Left ventricle myocardium superior (tissue), 1 donor: ENCODE measurements at places on chromosomes 5 and 9. TPM values are rescaled to one million over a fixed set of nuclear protein-coding genes. Genes with fewer than 3 reads are reported as not detected.

The GLRA1 gene
- total RNA-seq = not detected

- DNase-seq = no peak
Observed at GRCh38 chr9:26163931-26164330, 485.7 kb upstream of the TUSC1 start.

The SLIT3 gene
- total RNA-seq = 8.4 TPM

- no peak for DNase-seq
Observed at GRCh38 chr9:133443248-133443647, 16.5 kb upstream of the CACFD1 start.

GRCh38 chr9:1474671-1475070 lies 424.5 kb downstream of the DMRT2 start:
- no peak for DNase-seq

GRCh38 chr5:177133096-177133852 lies at the start of gene NSD1:
NSD1 (plus strand) TSS chr5:177133773; CDS start chr5:177135104, 1,331 bp downstream.
- DNase-seq = peak; percentile 92

DNA sequence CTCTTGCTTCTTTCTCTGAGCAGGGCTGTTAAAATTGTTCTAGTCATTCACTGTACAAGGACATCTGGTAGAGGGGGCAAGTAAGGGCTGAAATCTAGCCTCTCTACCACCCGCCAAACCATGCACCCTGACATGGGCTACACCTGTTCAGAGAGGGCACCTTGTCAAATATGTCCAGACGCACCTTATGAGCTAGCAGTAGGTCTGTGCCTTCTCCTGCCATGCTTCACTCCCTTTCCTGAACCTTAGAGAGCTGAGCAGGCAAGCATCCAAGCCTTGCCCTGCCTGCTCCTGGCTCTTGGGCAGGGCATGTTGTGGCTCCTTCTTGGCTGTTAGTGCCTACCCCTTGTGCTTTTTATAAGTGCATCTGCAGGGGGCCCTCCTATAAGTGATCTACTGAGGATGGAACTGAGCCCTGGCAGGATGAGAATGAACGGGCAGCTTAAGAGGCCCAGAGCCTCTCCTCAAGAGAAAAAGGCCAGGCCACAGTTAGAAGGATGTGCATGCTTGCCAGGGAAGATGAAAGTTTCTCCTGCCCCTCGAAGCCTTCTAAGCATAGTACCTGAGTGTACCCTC lies 3.8 kb upstream of the NEUROG1 start:
- no peak for DNase-seq

- DNase-seq = no peak
Observed at GRCh38 chr9:1532171-1532570, 482.0 kb downstream of the DMRT2 start.

GRCh38 chr9:14245901-14246525 lies 67.9 kb downstream of the NFIB start:
- DNase-seq = no peak

- no peak for DNase-seq
Observed at GRCh38 chr5:157801-158200, 33.5 kb upstream of the LRRC14B start.

The ANKRD33B gene
- total RNA-seq = 6.7 TPM

The HBEGF gene
- 21.9 TPM for total RNA-seq

- DNase-seq = no peak
Observed at GRCh38 chr5:135448791-135449507, 1.8 kb upstream of the DCANP1 start.

The SPARC gene
- 439 TPM for total RNA-seq

GRCh38 chr9:84835745-84836144 lies 166.2 kb downstream of the NTRK2 start:
- DNase-seq = no peak

The ASPN gene
- total RNA-seq = 4.5 TPM

- DNase-seq = no peak
Observed at GRCh38 chr9:3398232-3398648, 127.6 kb downstream of the RFX3 start.

GRCh38 chr9:89779405-89780203 lies 174.8 kb downstream of the GADD45G start:
- DNase-seq = no peak

GRCh38 chr9:95966306-95966705 lies 90.8 kb downstream of the ERCC6L2 start:
- no peak for DNase-seq

DNA sequence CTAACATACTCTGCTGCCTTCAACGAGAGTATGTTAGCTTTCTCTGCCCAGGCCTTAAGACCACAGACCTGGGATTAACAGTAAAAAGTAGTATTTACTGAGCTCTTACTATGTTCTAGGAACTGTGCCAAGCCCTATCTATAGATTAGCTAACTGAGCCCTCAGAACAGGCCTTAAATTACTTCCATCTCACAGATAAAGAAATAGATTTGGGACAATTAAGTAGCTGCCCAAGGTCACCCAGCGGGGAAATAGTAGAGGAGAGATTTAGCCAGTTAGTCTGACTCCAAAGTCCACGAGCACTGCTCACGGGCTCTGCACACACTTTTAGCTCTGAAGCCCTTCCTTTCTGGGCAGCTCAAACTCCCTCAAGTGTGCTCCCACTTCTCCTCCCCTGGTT lies 64.5 kb upstream of the EQTN start:
- DNase-seq = no peak

The ADAMTS16 gene
- total RNA-seq = not detected

- DNase-seq = no peak
Observed at GRCh38 chr5:178993236-178993765, 1.8 kb downstream of the GRM6 start.

GRCh38 chr5:32413466-32414263 lies 30.9 kb downstream of the ZFR start:
- DNase-seq = no peak

DNA sequence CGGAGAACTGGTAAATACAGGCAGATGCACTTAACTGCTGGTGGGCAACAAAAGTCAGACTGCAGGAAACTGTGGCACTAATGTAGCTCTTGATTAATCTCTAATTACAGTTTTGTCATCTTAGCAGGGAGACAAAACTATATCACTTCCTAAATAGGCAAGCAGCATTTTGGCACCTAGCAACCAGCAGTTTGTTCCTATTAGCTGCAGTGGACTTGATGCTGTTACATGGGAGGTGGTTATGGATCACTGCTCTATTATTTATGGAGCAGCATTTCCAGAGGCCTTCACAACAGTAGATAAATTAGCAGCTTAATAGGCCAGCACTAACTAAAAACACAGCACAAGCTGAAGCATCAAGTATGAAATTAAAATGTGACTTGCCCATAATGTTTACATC lies 518.3 kb upstream of the ITGA1 start:
- DNase-seq = no peak

- no peak for DNase-seq
Observed at GRCh38 chr5:96072138-96072790, 110.6 kb upstream of the ELL2 start.

The DMRT3 gene
- not detected for total RNA-seq

The TCF7 gene
- 3.4 TPM for total RNA-seq

DNA sequence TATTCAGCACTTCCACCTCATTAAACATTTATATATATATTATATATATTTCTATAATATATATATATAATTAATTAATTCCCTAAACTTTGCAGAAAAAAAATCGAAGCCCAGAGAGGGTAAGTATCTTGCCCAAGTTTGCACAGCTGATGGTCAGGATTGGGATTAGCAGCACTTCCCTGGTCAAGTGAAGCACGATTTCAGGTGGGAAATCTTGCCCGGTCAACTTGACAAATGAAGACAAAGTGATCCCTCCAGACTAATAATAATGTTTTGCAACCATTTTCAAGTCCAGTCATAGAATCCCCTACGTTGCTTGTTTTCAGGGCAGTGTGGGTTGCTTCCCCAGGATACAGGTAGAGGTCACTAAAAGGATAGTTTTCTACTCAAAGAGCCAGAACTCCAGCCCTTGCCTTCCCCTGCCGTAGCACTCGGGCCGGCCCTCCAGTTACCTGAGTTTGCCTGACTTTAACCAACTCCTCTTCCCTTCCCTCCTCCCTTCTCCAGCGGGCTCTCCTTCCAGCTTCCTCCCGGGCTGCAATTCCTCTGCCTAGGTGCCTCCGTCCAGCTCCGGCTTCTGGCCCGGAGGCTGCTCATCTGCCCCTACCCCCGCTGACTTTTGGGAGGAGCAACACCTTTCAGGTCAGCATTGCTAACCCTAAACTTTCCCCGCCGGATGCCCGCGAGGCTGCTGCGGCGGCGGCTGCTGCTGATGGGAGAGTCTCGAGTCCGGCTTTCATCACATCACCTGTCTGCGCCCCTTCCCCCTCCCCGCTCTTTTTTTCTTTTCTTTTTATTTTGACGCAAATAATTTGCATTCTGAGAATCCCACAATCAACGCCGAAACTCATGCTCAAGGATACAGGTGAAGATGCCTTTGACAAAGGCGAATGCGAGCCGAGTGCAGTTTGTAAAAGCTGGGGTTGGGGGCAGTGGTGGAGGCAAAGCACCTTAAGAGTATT lies 930 bp downstream of the PRLR start:
- no peak for DNase-seq

The OR13C4 gene
- total RNA-seq = not detected

The KCNV2 gene
- not detected for total RNA-seq

The TIMD4 gene
- not detected for total RNA-seq

The RELL2 gene
- 0.55 TPM for total RNA-seq

- DNase-seq = no peak
Observed at GRCh38 chr9:28190981-28191380, 617.7 kb upstream of the C9orf72 start.

DNA sequence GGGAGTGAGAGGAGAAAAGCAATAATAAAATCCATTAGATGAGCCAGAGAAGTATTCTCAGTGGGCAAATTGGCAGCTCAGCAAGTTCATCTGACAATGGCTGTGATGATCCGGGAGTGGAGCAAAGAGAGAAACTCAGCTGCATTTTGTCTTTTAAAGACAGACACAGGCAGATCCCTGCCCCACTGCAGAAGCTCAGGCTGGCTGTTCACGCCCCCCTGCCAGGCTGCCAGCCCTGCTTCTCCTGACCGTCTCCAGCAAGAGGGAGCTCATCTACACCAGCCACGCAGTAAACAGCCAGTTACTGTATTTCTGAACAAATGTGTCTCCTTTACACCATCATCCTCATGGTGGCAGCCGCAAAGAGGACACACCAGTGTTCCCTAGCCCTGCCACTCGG lies 114.3 kb upstream of the SARDH start:
- DNase-seq = no peak

The SERINC5 gene
- total RNA-seq = 13.7 TPM

DNA sequence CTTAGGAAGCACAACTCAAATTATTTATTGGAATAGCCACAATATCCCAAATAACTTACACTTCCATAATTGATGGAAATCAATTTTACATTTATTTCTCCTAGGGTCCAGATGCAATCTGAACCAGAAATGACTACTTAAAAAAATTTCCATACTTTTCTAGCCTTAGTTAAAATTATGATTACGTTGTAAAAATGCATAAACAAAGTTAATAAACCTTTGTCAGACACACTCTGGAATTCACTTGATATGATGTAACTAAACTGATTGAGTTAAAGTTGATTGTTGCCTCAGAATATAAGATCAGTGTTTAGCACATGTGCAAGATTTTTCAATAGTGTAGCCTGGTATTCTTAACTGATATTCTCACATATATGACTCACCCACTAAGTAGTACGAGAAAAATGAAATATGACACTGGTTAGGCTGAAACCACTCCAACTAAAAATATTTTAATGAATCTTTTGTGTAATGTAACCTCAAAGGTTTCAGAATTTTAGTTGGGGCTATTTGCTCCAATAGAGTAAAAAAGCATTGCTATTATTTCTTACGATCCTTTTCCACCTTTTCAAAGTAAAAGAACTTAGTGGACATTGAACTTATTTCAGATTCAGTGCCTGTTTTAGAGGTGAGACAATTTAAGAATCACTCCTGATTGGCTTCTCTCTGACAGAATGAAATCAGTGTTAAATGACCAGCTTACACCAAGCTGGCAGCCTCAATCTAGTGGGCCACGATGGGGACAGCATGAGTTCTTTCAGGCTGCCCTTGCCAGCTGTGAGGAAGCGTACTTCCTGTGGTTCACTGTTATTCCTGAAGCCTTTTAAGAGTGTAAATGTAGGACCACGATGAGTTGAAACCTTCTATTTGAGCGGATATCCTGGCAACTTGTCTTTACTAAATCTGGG lies 277.2 kb upstream of the CDH9 start:
- DNase-seq = no peak

The INSL4 gene
- not detected for total RNA-seq

DNA sequence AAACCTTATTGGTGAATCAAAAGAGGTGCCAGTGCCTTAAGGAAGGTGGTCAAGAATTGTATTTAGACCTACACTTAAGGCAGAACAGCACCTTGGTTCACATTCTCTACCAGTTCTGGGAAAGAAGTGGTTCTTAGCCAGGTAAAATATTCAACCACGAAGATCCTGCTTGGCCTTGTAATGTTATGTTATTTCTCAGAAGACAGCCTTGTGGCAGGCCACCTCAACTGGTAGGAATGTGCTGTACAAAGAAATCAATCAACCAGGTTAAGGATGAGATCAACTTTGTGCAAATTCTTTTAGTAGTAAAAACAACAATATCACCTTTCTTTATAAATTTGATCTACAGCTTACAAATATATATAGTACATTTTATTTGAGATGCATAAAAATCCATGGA lies 246.8 kb downstream of the ARRDC3 start:
- DNase-seq = no peak

The C6 gene
- total RNA-seq = 44.6 TPM

DNA sequence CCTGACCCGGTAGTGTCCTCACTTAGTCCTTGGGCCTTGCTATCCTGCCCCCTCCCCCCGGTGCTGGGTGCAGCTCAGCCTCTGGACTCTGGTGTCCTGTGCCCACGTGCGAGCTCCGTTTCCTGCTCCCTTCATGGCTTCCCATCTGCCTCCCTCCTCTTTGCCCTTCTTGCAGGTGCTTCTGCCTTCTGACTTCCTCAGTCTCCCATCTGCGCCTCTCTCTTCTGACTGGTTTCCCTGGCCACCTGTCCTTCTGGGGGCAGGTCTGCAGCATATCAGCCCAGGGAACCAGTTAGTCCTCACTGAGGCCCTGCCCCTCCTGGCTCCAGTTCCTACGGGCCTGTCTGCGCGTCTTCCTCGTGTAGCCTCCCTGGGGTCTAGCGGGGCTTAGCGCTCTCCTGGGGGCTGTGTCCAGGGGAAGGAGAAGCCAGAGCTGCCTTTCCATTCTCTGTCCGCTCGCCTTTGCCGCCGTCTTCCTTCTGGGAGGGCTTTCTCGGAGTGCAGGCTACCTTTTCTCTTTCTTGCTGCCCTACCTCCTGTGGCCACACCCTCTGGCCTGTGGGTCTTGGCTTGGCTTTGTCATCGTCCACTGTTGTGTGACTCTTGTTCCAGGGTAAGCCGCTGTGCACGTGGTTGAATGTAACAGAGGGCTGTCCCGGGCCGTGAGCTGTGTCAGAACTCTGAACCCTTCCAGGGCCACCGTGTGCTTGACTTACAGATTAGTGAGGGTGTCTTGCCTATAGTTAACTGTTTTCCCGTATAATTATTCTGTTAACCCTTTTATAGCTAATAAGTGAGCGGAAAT lies 51.8 kb downstream of the EHMT1 start:
- DNase-seq = peak; percentile 62

DNA sequence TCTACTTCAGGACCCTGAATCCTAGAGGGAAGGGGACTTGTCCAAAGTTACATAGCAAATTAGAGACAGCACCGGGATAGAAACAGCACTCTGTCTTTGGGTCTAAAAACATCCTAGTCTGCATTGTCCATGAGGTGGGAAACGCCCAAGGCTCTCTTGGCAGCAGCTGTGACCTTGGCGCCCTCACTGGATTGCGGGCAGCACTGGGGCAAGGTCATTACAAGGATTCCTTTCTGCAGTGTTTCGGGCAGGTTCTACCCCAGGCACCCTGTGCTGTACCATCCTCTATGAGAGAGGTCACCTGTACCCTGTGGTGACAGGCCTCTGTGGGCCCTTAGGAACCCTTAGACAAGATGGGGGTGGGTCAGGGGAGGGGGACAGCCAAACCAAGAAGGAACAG lies 8.6 kb downstream of the CD74 start:
- DNase-seq = peak; percentile 49

GRCh38 chr9:88829276-88829675 lies 162.0 kb upstream of the S1PR3 start:
- no peak for DNase-seq

The PCDHGA10 gene
- 5.3 TPM for total RNA-seq
